Spleen (tissue), 13 donors: ENCODE measurements at places on chromosomes 13 and 19. TPM values are rescaled to one million over a fixed set of nuclear protein-coding genes. Genes with fewer than 3 reads are reported as not detected.
A peak's percentile ranks its signal among the peaks of the same experiment; 100 is the strongest.

GRCh38 chr13:50512474-50513299 lies 330.8 kb downstream of the DLEU7 start:
- peak; percentile 91 for DNase-seq

- no peak for DNase-seq
These were observed 148.9 kb downstream of the SHISA2 start for GRCh38 chr13:25902891-25903341.

The PSG2 gene
- not detected for total RNA-seq

DNA sequence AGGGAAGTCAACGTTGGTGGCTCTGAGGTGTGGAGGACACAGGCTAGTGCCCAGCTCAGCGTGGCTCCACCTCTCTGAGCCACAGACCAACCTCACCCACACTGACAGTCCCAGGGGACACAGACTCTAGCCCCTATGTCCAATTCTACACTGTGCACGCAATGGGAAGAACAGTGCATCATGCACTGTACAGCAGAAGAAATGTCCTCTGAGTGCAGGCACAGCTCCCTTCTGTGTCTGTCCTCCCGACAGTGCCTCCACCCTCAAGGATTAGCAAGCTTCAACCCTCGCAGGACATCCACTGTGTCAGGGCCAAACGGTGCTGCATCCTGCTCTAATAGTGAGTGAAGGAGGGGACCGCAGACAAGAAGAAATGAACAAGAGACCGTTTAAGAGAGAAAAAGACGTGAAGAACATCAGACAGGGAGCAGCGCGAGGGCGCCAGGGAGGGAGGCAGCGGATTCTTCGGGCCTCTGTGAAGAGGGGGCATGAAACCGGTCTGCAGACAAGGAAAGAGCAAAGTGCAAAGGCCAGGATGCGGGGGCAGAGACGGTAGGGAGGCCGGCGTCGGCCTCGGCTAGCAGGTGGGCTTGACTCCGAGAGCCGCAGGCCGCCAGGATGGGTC lies 681 bp downstream of the ZNF837 start:
- DNase-seq, result no peak

The S1PR4 gene
- total RNA-seq, result 46.3 TPM

The C1QTNF9 gene
- total RNA-seq, result not detected

GRCh38 chr13:53560556-53560955 lies 531.9 kb downstream of the OLFM4 start:
- DNase-seq, result no peak

DNA sequence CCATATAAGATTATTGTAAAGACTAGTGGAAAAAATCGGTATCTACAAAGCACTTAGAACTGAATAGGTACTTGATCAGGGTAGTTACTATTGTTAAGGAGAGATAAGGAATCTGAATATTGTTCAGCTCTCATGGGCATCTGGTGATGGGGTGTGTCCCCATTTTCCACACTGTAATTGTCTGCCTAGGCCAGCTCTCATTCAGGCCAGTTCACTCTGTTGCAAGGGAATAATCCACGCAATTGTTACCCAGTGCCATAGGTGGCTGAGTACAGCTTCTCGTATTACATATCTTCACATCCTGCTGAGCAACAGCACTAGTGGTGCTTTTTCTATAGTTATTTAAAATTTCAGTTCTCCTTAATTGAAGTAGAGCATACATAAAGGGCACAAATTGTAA lies 45.6 kb upstream of the C13orf42 start:
- no peak for DNase-seq

The C13orf46 gene
- total RNA-seq, result 2.7 TPM

- no peak for DNase-seq
These were observed 393.7 kb downstream of the GPC6 start for GRCh38 chr13:93620181-93620765.

- no peak for DNase-seq
These were observed 180.6 kb downstream of the FOXO1 start for GRCh38 chr13:40485611-40486517.

- peak; percentile 91 for DNase-seq
These were observed 44.4 kb upstream of the C1QTNF9 start for GRCh38 chr13:24264976-24265375.

DNA sequence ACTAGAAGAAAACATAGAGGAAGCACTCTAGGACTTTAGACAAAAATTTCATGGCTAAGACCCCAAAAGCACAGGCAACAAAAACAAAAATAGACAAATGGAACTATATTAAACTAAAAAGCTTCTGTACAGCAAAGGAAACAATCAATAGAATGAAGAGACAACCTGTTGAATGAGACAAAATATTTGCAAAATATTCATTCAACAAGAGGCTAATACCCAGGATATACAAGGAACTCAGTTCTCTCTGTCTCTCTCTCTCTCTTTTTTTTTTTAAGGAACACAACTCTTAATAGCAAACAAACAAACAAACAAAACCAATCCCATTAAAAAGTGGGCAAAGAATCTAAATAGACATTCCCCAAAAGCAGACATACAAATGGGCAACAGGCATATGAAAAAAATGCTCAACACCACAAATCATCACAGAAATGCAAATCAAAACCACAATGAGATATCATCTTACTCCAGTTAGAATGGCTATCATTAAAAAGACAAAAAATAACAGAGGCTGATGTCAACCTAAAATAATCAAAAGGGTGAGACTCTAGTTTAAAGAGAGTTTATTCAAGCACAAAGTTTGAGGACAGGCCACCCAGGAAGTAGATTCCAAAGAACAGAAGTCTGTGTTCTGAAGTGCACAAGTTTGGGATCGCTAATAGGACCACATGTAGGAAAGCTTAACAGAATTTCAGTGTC lies 27.1 kb upstream of the SLC7A9 start:
- DNase-seq, result no peak

The RFXAP gene
- total RNA-seq, result 6.2 TPM

The PRODH2 gene
- total RNA-seq, result not detected

- no peak for DNase-seq
These were observed 66.5 kb upstream of the STARD13 start for GRCh38 chr13:33352041-33352440.

DNA sequence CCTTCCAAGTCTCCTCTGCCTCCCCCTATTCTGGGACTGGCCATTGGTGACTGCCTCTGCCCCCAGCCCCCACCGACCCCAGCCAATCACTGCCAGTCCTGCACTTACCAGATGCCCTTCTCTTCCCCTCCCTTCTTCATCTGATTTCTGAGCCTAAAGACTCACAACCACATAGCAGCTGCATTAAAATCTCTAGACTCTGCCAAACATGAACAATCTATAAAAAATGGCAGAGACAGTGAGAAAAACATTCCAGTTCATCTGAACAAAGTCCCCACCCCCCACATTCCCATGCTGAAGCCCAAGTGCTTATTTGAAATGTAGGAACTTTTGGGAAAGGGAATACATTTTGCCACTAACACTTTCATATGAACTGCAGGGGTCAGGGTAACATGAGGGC lies 60.8 kb downstream of the KCTD12 start:
- DNase-seq, result no peak

The GRIK5 gene
- total RNA-seq, result 0.98 TPM

The STAP2 gene
- total RNA-seq, result 3.0 TPM

GRCh38 chr19:3548606-3549005 lies 8.8 kb downstream of the MFSD12 start:
- peak; percentile 86 for DNase-seq

The HSPB6 gene
- 4.8 TPM for total RNA-seq

GRCh38 chr13:91400063-91400399 lies 1.6 kb downstream of the GPC5 start:
- no peak for DNase-seq

The KRTDAP gene
- total RNA-seq, result not detected

The HSD17B14 gene
- total RNA-seq, result 11.9 TPM

The TSKS gene
- total RNA-seq, result not detected

GRCh38 chr13:41193469-41193868 lies 900 bp downstream of the KBTBD7 start:
- no peak for DNase-seq

The SYCN gene
- total RNA-seq, result not detected

- no peak for DNase-seq
These were observed 2.1 kb downstream of the FGF9 start for GRCh38 chr13:21672796-21673538.

DNA sequence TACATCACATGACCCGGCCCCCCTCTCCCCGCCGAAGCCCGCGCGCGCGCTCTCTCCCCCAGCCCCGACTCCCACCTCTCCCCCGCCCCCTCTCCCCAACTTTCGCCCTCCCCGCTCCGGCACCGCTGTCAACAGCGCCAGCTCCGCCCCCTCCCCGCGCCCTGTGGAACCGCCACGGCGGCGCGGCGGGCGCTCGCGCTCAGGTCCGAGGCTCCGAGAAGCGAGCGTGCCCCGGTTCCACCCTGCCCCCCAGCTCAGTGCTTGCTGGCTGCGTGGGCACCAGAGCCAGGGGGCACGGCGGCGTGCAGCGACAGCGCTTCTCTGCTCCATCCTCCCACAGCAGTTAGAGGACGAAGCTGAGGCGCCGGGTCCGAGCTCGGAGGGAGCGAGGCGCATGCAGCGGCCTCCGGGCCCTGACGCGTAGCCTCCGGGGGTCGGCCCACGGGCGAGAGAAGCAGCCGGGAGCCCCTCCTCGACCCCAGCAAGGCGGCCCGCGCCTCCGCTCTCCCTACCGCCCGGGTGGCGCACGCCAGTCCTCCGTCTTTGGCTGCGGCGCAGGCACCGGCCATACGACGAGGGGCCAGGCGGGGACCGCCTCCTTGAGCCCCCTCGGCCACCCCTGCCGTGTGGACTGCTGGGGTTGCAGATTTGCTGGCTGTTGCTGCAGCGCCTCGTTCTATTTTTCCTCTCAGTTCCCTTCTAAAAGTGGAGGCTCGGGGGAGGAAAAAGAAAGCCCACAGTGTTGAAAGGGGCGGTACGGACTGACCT lies 109.5 kb downstream of the KCNRG start:
- DNase-seq, result peak; percentile 99

DNA sequence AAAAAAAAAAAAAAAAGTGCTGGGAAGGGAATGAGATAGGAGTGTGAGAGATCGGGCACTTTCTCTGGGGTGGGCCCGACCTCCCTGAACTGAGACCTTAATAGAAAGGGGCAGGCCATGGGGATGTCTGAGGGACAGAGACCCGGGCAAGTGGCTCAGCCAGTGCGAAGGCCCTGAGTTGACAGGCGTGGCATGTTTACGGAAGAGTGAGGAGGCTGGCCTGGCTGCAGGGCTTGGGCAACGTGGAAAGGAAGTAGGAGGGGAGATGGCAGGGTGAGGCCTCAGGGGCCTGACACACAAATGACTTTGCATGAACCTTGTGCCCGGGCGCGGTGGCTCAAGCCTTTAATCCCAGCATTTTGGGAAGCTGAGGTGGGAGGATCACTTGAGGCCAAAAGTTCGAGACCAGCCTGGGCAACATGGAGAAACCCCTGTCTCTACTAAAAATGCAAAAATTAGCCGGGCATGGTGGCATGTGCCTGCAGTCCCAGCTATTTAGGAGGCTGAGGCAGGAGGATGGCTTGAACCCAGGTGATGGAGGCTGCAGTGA lies 13.9 kb downstream of the FCHO1 start:
- peak; percentile 93 for DNase-seq

The KIR2DL4 gene
- 6.0 TPM for total RNA-seq

DNA sequence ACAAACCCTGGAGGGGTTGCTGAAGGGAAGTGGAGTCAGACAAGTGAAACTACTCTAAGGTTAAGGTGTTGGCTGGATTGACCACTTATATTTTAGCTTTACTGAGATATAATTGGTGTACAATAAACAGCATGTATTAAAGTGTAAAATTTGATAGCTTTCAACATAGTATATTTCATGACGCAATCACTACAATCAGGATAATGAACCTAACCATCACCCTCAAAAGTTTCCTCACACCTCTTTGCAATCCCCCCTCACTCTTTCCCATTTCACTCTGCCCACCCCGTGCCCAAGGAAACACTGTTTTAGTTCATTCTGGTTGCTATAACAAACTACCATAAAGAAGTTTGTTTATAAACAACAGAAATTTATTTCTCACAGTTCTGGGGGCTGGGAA lies 508.0 kb downstream of the FGF9 start:
- no peak for DNase-seq
